ENCODE measurements at places on chromosomes 3 and 15.

DNA sequence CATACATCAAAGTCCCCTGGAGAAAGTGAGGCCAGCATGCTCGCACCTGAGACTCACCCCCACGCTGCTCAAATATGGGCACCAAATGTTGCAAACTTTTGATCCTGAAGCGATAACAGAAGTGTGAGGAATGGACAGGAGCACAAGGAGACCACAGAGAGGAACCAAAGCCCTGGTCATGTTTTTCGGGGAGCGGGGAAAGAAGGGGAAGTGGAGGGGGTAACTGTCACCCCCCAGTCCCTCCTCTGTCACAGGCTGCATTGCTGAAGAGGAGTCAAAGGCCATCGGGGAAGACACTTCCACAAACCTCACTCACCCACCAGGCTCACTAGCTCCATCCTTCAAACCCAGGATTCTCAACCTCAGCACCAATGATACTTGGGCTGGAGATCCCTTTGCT lies 182.4 kb downstream of the UACA start:
- DNase-seq, result no peak

GRCh38 chr3:46656778-46657556 lies 36.5 kb downstream of the ALS2CL start:
- DNase-seq, result no peak

GRCh38 chr15:36106640-36107335 lies 472.6 kb upstream of the CDIN1 start:
- no peak for DNase-seq

GRCh38 chr15:70054884-70055387 lies 42.8 kb downstream of the TLE3 start:
- no peak for DNase-seq

DNA sequence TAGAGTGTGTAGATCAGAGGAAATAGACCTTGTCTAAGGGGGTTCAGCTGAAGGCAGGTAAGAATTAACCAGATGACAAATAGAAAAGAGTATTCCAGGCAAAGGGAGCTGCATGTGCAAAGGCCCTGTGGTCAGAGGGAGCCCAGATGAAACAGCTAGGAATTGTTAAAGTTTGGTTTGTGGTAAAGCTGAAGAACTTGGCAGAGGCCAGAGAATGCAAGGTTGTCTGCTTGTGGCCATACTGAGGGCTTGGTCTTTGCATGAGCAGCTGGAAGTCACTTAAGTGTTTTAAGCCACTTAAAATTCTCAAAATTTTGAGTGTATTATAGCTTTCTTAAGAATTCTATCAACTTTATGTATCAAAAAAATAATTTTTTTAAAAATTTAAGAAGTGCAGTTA lies 116.5 kb downstream of the NEK10 start:
- DNase-seq, result no peak

DNA sequence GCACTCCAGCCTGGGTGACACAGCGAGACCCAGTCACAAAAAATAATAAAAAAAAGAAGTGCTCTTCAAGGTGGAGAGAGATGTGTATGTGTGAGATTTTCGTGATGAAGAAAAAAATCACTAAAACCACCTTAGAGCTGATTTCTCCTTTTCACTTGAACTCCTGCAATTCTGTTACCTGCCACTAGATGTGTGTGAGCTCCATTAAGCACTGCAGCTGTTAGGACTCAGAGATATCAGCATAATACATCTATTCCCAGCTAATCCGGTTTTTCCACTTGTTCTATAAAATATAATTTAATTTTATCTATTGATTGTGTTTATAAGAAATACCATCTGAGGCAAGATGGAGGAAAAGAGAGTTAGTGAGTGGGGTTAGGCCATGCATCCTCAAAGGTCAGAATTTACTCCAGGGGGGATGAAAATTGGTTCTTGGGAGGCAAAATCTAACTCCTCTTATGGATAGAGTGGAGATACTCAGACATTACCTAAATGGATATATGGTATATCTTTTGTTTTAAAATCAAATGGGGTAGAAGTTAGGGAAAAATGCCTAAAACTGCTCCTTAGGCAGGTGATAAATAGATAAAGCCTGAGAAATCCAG lies 152.7 kb downstream of the IL20RB start:
- peak; percentile 33 for DNase-seq

DNA sequence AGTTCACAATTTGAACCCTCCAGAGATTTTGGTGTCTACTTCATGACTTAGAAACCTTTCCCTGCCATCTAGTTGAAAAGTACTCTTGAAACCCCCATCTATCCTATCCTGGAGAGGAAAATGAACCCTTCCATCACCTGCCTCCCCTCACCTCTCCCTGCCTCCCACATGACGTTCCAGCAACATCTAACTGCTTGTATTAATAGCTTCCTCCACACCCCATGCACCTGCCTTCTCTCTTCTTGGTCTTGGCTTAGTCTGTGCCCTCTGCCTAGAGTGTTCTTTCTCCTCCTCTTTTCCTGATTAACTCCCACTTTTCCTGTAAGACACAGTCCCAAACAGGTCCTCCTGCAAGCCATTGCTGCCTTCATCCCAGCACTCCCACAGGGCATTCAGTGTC lies 107.8 kb downstream of the LIPC start:
- DNase-seq, result no peak

- no peak for DNase-seq
These were observed 504.2 kb upstream of the PROK2 start for GRCh38 chr3:72288955-72289691.

DNA sequence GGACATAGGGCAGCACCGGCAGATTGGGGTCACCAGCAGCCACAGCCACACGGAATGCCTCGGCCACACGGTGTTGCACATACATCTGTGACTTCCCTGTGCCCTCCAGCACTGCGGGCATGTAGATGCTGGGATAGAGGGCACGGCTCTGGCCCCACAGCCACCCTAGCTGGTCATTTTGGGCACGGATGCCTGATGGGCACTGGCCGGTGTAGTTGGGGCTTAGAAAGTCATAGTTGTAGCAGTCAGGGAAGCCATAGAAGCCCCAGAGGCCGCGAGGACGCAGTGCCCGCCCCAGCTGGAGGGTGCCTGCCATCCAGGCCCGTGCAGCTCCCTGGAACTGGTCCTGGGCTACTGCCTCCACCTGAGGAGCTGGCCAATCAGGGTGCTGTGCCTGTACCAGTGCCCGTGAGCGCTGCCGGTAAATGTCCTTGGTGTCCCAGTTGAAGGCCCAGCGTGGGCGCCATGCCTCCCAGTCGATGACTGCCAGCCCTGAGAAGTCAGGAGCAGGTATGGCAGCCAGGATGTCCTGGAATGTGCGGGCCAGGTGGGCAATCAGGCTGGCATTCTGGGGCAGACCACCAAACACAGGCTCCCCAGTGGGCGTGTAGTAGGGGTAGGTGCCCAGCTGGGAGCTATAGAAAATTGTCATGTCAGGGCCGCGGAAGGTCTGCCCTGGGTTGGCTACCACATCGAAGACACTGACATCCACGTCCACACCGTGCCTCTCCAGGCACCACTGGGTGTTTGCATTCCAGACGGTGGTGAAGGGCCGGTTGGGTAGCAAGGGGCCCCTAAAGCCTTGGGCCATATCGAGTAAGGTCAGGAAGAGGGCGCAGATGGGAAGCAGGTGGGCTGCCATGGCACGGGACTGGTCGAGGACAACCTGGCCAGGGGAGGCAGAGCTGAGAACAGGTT lies 1.0 kb downstream of the HYAL1 start:
- no peak for DNase-seq

- no peak for DNase-seq
These were observed 125.4 kb downstream of the FMN1 start for GRCh38 chr15:33069161-33069560.

DNA sequence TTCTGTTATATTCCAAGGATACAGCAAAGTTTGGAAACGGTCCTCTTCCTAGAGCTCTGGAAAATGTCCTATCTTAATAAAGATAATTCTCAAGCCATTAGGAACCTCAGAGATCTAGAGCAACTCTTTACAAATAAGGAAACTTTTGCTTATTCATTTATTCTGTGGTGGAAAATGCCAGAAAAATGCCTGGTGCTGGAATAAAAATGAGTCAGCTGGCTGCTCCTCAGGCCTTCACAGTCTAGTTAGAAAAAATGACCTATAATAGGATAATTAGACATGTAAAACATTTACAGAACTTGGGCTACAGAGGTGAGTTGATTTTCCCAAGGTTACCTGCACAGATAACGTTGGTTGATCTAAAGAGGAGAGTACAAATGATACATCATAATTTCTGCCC lies 372.5 kb downstream of the NLGN1 start:
- DNase-seq, result no peak
